ENCODE measurements at places on chromosomes 3 and 15. TPM values are rescaled to one million over a fixed set of nuclear protein-coding genes. Genes with fewer than 3 reads are reported as not detected.

GRCh38 chr3:104717828-104718196, 648.9 kb upstream of the ALCAM start:
- no peak for DNase-seq

MINAR1 gene
- 0.93 TPM for total RNA-seq

GRCh38 chr3:44429459-44429858, 48.0 kb downstream of the ZNF445 start:
- DNase-seq, result no peak

GRCh38 chr3:175590745-175591144, 731.6 kb downstream of the NAALADL2 start:
- DNase-seq, result no peak

DNA sequence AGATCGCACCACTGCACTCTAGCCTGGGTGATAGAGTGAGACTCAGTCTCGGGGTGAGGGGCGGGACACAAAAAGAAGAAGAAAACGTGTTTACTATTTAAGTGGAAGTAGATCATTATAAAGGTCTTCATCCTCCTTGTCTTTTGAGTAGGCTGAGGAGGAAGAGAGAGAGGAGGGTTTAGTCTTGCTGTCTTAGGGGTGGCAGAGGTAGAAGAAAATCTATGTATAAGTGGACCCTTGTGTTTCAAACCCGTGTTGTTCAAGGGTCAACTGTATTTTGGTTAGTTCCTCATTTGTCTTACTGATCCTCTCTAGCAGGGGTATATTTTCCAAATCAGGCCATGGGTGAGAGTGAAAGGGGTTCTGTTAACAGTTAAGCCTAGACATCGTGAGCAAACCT, 40.1 kb downstream of the TRIM71 start:
- DNase-seq, result no peak

POPDC2 gene
- total RNA-seq, result not detected

VILL gene
- 6.9 TPM for total RNA-seq

GOLIM4 gene
- total RNA-seq, result 39.7 TPM

- no peak for DNase-seq
These were observed 428 bp downstream of the LYSMD4 start for GRCh38 chr15:99732751-99733267.

DNA sequence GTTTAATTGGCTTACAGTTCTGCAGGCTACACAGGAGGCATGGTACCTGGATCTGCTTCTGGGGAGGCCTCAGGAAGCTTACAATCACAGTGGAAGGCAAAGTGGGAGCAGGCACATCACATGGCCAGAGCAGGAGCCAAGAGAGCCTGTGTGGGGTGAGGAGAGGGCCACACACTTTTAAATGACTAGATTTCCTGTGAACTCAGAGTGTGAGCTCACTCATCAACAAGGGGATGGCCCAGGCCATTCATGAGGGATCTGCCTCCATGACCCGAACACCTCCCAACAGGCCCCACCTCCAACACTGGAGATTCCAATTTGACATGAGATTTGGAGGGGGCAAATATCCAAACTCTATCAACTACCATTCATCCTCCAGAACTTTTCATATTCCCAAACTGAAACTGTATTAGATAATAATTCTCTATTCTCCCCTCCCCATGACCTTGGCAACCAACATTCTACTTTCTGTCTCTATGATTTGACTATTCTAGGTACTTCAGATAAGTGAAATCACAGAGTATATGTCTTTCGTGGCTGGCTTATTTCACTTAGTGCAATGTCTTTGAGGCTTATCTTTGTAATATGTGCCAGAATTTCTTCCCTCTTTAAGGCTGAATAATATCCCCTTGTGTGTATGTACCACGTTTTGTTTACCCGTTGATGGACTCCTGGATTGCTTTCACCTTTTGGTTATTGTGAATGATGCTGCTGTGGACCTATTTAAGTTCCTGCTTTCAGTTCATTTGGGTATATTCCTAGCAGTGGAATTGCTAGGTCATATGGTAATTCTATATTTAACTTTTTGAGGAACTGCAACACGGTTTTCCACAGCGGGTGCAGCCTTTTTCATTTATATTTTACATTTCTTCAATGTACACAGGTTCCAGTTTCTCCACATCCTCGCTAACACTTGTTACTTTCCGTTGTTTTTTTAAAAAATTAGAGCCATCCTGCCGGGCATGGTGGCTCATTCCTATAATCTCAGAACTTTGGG, 43.8 kb downstream of the TKT start:
- DNase-seq, result no peak

P2RY14 gene
- total RNA-seq, result not detected

DNA sequence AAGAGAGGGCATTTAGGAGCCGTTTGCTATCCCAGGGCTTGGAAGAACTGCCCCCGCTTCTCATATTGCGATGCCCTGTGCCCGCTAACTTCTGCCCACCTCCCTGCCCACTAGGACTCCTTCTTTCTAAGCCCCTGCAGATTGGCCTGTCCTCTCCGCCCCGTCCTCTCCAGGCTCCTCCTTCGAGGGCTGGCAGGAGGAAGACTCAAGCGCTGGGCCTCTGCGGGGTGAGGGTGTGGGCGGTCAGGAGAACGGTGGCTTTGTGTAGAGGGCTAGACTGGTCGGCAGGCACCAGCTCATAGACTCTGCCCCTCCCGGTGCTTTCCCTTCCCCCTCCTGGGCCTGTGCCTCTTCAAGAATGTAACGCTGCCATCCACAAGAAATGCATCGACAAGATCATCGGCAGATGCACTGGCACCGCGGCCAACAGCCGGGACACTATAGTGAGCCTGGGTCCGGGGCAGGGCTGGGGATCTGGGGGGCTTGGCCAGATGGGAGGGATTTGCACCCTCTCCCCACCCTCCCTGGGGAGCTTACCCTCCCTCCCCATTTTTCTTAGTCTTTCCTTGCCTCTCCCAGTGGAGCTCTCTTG, 21.9 kb downstream of the PRKCD start:
- no peak for DNase-seq

DNA sequence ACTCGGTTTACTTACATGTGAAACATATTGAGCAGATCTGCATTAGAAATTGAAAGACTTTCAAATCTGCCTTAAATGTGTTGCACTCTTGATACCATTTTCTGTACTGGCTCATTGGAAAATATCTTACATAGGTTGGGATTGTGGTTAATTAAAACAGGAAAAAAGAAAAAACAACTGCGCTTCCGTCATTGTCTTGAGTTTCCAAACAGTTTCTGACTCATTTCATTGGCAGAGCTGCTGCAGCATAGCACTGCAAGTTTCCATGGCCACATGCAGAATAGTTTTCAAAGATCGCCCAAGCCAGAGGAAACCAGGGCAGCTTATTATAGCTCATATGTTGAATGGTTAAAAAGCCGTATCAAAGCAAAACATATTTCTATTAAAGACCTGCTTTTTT, 446.6 kb upstream of the BCHE start:
- DNase-seq, result peak; percentile 85

- DNase-seq, result no peak
These were observed 152.3 kb downstream of the ITPR1 start for GRCh38 chr3:4645468-4645867.

DNA sequence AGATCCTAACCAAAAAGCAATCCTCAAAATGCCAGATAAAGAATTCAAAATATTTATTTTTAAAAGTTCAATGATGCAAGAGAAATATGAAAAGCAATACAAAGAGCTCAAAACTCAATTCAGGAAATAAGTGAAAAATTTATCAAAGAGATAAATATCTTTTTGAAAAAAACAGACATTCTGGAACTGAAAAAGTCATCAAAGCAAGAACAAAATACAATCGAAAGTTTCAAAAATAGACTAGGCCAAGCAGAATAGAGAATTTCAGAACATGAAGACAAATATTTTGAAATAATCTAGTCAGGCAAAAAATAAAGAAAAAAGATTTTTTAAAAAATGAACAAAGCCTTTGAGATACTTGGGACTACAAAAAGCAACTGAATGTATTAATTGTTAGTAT, 83.4 kb upstream of the STT3B start:
- DNase-seq, result no peak

- no peak for DNase-seq
These were observed 434.2 kb upstream of the CNTN3 start for GRCh38 chr3:75048650-75049049.

ACP3 gene
- not detected for total RNA-seq

DNA sequence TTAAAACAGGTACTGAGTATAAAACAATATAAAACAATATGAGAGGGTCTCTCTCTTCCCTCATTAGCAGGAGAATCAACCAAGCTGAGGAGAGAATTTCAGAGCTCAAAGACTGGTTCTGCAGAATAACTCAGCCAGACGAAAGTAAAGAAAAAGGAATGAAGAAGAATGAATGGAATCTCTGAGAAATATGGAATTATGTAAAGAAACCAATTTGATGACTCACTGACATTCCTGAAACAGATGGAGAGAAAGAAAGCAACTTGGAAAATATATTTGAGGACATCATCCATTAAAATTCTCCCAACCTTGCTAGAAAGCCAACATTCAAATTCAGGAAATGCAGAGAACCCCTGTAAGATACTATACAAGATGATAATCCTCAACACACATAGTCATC, 630.9 kb downstream of the PYDC2 start:
- DNase-seq, result no peak

DNA sequence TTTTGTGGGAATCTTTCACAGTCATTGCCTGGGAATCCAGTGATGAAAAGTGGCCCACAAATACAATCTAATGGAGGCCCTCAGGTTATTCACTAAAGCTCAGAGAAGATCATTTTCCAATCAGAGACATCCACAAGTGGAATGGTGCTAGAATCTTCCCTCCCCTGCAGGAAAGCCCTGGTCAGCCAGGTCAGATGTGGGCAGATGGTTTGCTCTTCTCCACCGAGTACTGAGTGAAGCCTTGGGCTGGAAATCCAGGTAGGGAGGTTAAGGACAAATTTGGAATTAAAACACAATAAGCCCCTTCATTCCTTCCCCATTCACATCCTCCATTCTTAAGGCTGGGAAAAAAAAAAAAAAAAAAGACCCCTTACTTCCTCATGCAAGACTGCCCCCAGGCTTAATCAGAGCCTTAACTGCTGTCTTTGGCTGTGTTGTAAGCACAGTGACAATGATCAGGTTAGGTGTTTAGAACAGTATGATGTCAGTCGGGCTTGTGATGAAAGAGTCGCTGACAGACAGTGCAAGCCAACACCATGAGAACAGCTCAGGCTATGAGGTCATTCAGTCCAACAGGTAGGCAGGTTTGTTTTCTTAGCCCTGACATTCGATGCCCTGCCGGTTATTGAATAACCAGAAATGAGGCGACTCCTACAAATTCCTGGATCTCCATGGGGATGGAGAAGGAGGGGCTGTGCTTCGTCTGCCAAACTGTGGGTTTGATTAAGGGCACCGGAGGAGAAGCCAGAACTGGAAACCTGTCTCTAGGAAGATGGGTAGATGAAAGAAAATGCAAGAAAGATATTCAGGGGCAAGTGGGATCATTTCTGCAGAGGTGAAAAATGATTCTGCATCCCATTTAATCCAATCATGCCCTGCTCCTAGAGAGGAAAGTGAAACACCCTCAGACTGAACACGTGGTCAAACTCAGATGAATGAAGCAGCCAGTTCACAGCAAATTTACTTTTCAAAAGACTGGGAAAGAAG, 23.5 kb upstream of the HES1 start:
- no peak for DNase-seq

GRCh38 chr3:171126478-171127209, 100.1 kb upstream of the SLC2A2 start:
- DNase-seq, result no peak

- DNase-seq, result no peak
These were observed 6.9 kb downstream of the GLCE start for GRCh38 chr15:69167218-69167846.

EPHA3 gene
- total RNA-seq, result not detected

- no peak for DNase-seq
These were observed 11.9 kb downstream of the C2CD4B start for GRCh38 chr15:62153228-62153627.

GRCh38 chr3:71753701-71754609, at the start of gene GPR27:
TSS of gene GPR27 (plus strand) at chr3:71753855. CDS start at chr3:71754050, 195 bp downstream.
- DNase-seq, result peak; percentile 48

DNA sequence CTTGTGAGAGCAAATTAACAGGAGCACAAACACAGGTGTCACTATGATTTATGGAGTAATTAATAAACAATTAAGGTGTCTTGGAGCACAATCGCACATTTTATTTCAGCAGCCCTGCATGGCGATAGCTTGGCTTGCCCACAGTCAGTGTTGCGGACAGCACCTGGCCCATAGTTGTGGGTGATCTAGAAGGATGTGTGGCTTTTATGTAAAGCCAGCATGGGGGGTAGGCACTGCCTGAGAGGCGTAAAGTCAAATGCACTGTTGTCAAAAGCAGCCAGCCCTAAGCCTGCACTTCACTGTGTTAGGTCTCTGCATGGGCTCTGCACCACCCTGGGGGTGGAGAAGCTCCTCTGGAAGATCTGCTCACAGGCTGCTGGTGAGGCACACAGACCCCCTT, 177.4 kb upstream of the PPP2R3A start:
- DNase-seq, result no peak

CCR4 gene
- not detected for total RNA-seq

MST1R gene
- 1.5 TPM for total RNA-seq

- no peak for DNase-seq
These were observed 211.4 kb downstream of the NR1D2 start for GRCh38 chr3:24156466-24156865.

DNA sequence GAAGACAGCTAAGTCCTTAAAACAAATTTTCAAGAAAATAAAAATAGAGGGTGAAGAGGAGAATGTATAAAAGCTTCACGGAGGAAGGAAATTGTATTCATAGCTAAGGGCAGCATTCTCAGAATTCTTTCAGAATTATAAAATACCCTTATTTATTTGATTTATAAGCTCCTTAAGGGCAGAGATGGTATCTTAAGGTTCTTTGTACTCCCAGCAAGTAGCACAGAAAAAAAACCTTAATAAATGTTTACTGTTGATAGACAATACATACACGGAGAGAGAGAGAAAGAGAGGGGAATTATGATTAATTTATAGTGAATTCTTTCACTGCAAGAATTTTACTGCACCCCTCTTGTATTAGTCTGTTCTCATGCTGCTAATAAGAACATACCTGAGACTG, 375.6 kb upstream of the CCDC54 start:
- no peak for DNase-seq

GRCh38 chr3:160291909-160292299, 66.7 kb downstream of the C3orf80 start:
- no peak for DNase-seq

- DNase-seq, result no peak
These were observed 7.5 kb upstream of the UBL7 start for GRCh38 chr15:74468341-74469032.
